Camera-type eye (tissue), 1 donor: ENCODE measurements at places on chromosomes 12 and 14. TPM values are rescaled to one million over a fixed set of nuclear protein-coding genes. Genes with fewer than 3 reads are reported as not detected.

Gene C14orf180
- 0.49 TPM for total RNA-seq

Gene KCNMB4
- 12.3 TPM for total RNA-seq

Gene CELA1
- not detected for total RNA-seq

Gene ANGEL1
- 35.4 TPM for total RNA-seq

Gene NR2C1
- total RNA-seq, result 99.7 TPM

Gene ADGRD1
- total RNA-seq, result 17.2 TPM

Gene SIX6
- total RNA-seq, result 44.8 TPM
